ENCODE measurements at places on chromosomes 11 and 22.
A peak's percentile ranks its signal among the peaks of the same experiment; 100 is the strongest.

- H3K4me1 ChIP-seq = no peaks in the 10 kb centered on the region
- no peak overlapping the region for H3K4me3 ChIP-seq
- no peaks in the 10 kb centered on the region for H3K36me3 ChIP-seq
- H3K27ac ChIP-seq = no peak overlapping the region
- DNase-seq = no peak
- no peaks in the 10 kb centered on the region for H3K27me3 ChIP-seq
Measured at GRCh38 chr11:101083335-101083734, 46.3 kb downstream of the PGR start.

DNA sequence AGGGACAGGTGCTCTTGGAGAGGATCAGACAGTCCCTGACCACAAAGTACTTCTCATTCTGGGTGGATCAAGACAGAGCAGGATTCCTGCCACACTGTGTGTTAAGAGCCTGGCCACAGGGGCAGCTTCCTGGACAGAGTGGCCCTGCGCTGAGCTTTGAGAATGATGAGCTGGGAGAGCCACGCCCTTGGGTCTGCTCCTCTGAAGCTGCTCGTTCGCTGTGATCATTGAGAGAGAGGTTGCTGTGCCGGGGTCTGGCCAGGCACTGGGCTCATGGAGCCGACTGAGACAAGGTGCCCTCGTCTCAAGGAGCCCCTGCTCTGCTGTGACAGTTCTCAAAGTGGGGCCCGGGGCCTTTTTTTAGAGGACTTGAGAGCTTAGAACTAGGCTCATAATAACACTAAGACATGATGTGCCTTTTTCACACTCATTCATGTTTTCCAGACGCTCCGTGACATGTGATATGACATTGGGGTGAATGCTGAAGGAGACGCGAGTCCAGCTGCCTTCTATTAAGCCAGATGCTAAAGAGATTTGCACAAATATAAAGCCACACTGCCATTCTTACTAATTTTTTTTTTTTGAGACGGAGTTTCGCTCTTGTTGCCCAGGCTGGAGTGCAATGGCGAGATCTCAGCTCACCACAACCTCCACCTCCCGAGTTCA lies 1.6 kb upstream of the MFRP start:
- peaks cover 58% of the 10 kb centered on the region for H3K27me3 ChIP-seq
- no peak overlapping the region for H3K27ac ChIP-seq
- H3K4me3 ChIP-seq = no peak overlapping the region
- peaks cover 3% of the 10 kb centered on the region for H3K4me1 ChIP-seq
- no peak for DNase-seq

GRCh38 chr22:36180038-36180880 lies 19.7 kb upstream of the APOL3 start:
- peak overlapping the region; percentile 38 for H3K27ac ChIP-seq
- H3K27me3 ChIP-seq = peaks cover 5% of the 10 kb centered on the region
- peaks cover 7% of the 10 kb centered on the region for H3K4me1 ChIP-seq
- peak; percentile 69 for DNase-seq
- no peak overlapping the region for H3K4me3 ChIP-seq

GRCh38 chr11:69476509-69476961 lies 4.9 kb upstream of the LINC01488 start:
- H3K27ac ChIP-seq = no peak overlapping the region
- no peak overlapping the region for H3K4me3 ChIP-seq
- H3K27me3 ChIP-seq = peaks cover 3% of the 10 kb centered on the region
- DNase-seq = no peak

- no peak for DNase-seq
- H3K27ac ChIP-seq = no peak overlapping the region
- H3K4me3 ChIP-seq = no peak overlapping the region
- peaks cover 16% of the 10 kb centered on the region for H3K4me1 ChIP-seq
Measured at GRCh38 chr11:120515186-120515723, 3.7 kb downstream of the GRIK4 start.

GRCh38 chr11:6611092-6611962 lies 689 bp downstream of the TAF10 start:
- H3K4me1 ChIP-seq = peaks cover 19% of the 10 kb centered on the region
- H3K27me3 ChIP-seq = no peaks in the 10 kb centered on the region
- H3K36me3 ChIP-seq = peaks cover 21% of the 10 kb centered on the region
- no peak for DNase-seq
- peak overlapping the region; percentile 93 for H3K27ac ChIP-seq
